ENCODE measurements at places on chromosomes 12 and 14.

- DNase-seq, result no peak
These were observed 163.2 kb downstream of the DYRK2 start for GRCh38 chr12:67811437-67812361.

GRCh38 chr12:92208613-92209121 lies 63.0 kb upstream of the BTG1 start:
- DNase-seq, result peak; percentile 51

- DNase-seq, result peak; percentile 88
These were observed at the start of gene TAMALIN for GRCh38 chr12:52006726-52007157. Gene TAMALIN (plus strand): TSS chr12:52006946. CDS start chr12:52007020, 74 bp downstream.

GRCh38 chr12:27493260-27493940 lies 30.6 kb upstream of the PPFIBP1 start:
- no peak for DNase-seq

- DNase-seq, result no peak
These were observed 40.1 kb downstream of the PDZRN4 start for GRCh38 chr12:41228066-41228820.

DNA sequence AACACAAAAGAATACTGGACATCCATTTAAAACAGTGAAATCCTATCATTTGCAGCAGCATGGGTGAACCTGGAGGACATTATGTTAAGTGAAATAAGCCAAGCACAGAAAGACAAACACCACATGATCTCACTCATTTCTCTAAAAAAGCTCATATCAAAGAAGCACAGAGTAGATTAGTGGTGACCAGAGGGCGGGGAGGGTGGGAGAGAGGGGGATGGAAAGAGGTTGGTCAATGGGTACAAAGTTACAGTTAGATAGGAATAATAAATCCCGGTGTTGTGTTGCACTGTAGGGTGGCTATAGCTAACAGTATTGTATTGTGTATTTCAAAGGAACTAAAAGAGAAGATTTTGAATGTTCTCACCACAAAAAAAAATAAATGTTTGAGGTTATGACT lies 52.4 kb downstream of the DUSP6 start:
- no peak for DNase-seq

- DNase-seq, result no peak
These were observed 9.5 kb downstream of the BTG1 start for GRCh38 chr12:92136026-92136730.

GRCh38 chr12:132020292-132020691 lies 70.5 kb downstream of the EP400 start:
- no peak for DNase-seq

GRCh38 chr12:1603269-1603993 lies 9.1 kb upstream of the FBXL14 start:
- DNase-seq, result no peak

DNA sequence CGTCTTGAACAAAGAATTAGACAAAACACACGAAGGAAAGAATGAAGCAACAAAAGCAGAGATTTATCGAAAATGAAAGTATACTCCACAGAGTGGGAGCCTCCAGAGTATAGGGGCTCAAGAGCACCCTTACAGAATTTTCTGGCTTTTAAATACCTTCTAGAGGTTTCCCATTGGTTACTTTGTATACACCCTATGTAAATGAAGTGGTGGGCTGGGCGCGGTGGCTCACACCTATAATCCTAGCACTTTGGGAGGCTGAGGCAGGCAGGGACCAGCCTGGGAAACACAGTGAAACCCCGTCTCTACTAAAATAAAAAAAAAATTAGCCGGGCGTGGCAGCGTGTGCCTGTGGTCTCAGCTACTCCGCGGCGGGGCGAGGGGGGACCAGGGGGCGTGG lies 13.1 kb upstream of the DNM1L start:
- DNase-seq, result no peak

- no peak for DNase-seq
These were observed 24.4 kb upstream of the PTPRQ start for GRCh38 chr12:80419644-80420043.

DNA sequence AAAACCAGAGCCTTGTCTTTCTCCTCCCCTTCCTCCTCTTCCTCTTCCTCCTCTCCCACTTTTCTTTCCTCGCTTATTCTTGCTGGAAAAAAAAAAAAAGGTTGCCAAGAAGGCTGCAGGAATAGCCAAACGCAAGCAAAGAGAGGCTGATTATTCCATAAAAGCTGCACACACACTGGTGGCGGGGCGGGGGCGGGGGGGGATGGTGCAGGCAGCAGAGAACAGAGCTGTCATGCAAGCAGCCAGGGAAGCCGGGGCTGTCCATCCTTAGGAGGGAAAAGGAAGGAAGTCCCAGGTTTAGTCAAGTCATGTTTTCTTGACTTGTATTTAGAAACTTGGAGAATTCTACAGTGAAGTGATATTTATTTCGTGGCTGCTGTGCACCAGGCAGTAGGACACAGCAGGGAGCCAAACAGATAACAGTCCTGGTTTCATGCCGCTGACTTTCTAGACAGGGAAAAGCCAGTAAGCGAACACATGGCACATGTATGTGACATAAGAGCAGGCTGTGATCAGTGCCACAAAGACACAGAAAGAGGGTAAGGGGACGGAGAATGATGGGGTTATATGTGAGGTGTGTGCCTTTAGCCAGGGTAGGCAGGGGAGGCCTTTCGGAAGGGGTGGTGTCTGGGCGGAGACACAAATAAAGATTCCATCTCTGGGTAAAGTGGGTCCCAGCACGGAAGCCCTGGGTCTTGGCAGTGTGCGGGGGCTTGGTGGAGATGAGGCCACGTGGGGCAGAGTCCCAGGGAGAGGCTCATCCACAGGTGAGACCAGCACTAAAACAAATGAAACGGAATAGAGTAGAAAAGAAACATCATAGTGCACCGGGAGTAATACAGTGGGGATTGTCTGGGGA lies 56.6 kb upstream of the SCN8A start:
- no peak for DNase-seq

DNA sequence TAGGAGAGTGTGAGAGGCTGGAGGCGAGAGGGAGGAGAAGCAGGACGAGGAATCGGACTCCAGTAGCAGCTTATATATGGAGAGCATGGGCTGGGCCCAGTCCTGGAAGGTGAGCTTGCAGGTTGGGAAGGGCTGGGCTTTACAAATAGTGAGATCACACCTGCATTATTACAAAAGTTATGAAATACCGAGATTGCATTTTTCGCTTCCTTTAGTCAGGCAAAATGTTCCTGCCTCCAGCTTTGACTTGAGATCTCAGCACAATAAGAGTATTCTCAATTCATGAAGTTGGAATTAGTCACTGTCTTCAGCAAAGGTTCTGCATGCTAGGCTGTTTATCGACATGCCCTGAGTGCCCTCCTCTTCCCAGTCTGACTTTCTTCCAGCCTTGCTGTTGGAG lies at the start of gene KRT6B:
TSS of gene KRT6B (minus strand) at position 46 of the 400 bp plus-strand sequence. CDS start 68 bp downstream, outside the sequence.
- no peak for DNase-seq

GRCh38 chr14:96824283-96824682 lies 27.1 kb downstream of the VRK1 start:
- DNase-seq, result no peak

GRCh38 chr14:26286081-26286912 lies 311.5 kb downstream of the NOVA1 start:
- DNase-seq, result no peak

DNA sequence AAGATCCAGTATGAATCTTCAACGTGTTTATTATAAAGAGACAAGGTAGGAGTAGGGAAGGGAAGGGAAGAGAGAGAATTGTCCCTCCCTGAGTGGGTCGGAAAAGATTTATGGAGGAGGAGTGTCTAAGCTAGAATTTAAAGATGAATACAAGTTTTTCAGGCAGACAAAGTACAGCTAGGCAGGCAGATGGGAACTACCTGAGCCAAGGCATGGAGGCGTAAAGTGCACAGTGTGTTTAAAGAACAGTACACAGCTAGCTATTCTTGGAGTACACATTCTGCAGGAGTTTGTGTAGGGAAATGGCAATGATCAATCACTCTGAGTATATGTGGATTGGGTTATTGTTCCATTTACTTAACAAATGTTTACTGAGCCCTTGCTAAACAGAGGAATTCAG lies 20.1 kb downstream of the PLEKHG7 start:
- no peak for DNase-seq

- DNase-seq, result no peak
These were observed 16.4 kb upstream of the POC1B start for GRCh38 chr12:89542236-89542635.

GRCh38 chr14:23601845-23602180 lies 23.2 kb upstream of the JPH4 start:
- DNase-seq, result no peak

DNA sequence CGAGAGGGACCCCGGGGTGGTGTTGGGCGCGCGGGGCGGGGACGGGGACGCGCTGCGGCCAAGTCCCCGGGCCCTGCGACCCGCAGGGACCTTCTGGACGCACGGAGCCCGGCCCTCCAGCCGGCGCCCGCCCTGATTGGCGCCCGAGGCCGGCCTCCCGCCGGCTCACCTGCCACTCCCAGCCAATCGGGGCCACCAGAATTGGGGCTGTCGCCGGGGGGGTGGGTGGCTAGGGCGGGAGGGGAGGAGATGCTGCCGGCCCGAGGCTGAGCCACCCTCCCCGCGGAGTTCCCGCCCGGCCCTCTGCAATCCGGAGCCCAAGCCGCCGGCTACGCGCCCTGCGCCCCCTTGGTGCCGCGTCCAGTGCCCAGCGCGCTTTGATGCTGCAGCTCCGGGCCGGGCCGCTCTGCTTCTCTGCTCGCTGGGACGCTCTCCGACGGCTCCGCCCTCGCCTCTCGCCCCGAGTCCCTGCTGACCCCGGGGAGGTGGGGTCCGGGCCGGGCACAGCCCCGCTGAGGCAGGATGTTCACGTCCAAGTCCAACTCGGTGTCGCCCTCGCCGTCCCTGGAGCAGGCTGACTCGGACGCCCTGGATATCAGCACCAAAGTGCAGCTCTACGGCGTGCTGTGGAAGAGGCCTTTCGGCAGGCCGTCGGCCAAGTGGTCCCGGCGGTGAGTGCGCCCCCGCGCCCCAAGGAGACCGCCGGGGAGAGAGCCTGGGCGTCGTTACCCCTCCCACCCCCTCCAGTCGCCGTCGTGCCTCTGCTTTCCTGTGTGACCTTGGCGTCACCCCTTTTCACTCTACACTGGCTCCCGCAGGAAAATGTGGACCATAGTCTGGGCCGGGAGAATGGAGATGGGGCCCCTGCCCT lies at the start of gene PLEKHD1:
TSS of gene PLEKHD1 (plus strand) at position 285 of the 871 bp plus-strand sequence. CDS start at position 523, 238 bp downstream.
- no peak for DNase-seq

DNA sequence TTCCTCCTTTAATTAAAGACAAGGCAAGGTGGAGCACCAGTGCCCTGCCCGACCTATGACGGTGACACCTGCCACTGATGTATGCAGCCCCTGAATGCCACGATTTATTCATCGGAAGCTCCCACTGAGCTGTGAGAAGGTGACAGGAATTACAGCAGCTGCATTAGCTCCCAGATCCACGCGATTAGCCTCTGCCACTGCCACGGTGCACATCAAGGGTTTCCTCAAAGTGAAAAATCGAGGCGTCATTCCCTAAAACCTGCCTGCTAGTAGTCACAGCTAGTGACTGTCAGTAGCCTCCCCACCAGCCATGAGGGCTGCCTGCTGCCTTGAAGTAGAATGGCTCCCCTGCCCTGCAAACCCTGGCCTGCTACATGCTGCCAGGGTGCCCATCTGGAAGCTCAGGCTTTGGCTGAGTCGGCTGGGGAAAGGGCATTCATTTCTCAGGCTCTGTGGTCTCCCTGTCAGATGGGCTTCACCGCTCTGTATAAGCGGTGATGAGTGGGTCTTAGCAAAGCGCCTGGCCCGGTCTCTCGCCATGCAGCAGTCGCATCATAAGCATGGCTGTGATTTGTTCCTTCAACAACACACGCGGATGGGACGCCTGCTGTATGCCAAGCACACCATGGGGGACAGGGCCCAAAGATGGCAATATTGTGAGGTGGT lies 8.2 kb upstream of the BCL11B start:
- no peak for DNase-seq

GRCh38 chr14:24979725-24980239 lies 70.2 kb downstream of the STXBP6 start:
- no peak for DNase-seq

DNA sequence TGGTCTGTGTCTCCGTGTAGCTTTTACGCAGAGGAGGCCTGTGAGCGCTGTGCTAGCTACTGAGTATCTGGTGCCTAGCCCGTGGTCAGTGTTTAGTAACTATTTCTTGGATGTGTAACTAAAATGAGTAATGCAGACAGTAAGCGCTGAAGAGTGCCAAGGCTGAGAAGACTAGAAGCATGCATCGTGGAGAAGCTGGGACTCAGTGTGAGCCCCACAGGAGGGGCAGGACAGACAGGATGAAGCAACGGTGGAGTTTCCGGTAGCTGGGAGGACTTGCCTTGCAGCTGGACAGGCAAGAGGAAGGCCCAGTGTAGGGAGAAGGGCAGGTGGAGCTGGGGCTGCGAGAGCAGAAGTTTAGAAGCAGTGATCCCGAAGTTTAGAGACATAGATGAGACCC lies 233.4 kb upstream of the FKBP4 start:
- no peak for DNase-seq

- DNase-seq, result no peak
These were observed 788 bp downstream of the ENO2 start for GRCh38 chr12:6914947-6915788.

DNA sequence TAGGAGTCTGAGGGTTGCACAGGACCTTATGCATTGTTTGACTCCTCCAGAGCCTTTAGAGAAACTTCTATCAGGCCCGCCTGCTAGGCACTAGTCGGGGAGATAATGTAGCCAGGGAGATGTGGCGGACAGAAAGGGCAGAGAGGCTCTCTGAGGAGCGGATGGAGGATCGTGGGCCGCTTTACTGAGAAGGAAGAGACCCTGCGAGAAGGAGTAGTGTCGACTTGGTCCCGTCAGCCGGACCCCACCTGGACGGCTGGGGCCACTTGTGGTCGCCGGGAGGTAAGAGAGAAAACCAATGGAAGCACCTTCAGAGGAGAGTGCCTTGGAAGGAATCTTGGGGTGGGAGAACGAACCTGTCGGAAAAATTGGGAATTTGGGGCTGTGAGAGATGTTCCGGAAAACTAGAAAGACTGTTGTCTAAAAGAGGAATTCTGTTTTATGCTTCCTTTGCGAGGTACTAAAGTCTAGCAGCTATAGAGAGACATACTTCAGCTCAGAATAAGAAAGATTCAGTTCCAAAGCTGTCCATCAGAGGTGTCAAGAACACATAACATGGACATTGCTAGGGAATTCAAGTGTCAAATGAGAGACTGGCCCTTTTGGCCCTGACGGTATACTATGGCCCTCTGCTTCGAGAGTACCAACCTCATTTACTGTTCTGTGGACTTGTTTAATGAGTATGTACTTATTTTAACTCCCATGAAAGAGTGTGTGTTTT lies 660 bp upstream of the MCRS1 start:
- DNase-seq, result no peak

GRCh38 chr12:29559198-29559597 lies 61.7 kb upstream of the OVCH1 start:
- no peak for DNase-seq

GRCh38 chr12:27334042-27334720 lies 1.5 kb downstream of the BMAL2 start:
- no peak for DNase-seq

GRCh38 chr12:75974323-75975187 lies 57.0 kb downstream of the PHLDA1 start:
- no peak for DNase-seq

DNA sequence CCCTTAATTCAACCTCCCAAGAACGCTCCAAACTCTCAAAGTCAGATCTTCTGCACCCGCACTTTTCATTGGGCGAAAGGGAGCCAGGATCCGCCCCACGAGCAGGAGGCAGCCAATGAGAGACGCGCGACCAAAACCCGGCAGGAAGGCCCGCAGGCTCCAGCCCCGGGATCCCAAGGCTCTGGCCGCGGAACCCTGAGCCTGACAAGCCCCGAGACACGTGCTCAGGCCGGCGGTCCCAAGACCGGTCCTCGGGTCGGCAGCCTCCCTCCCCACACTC lies 438 bp downstream of the DDX54 start:
- peak; percentile 90 for DNase-seq

All from CD4-positive, alpha-beta T cell treated with Interleukin-6 for 4 hours (primary cell).